ENCODE measurements at places on chromosomes 7 and 10.

DNA sequence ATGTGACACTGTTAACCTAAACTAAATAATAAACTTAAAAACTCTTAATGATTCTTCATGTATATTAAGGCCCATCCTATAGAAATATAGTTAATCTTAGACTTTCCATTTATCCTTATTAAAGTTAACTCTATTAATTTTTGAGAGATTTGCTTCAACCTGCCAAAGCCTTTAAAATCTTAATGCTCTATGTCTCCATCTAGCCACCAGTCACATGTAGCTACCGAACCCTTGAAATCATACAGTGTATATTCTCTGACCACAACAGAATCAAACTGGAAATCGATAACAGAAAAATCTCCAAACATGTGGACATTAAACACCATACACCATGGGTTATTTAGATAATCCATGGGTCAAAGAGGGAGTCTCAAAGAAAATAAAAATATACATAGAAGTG lies 51.9 kb downstream of the ASZ1 start:
- no peak for DNase-seq

- no peak for DNase-seq
These were observed 40.7 kb upstream of the FMC1 start for GRCh38 chr7:139300390-139300789.

GRCh38 chr7:35818513-35818912 lies 17.7 kb downstream of the SEPTIN7 start:
- no peak for DNase-seq

- no peak for DNase-seq
These were observed 25.0 kb downstream of the ZNF487 start for GRCh38 chr10:43461950-43462349.

DNA sequence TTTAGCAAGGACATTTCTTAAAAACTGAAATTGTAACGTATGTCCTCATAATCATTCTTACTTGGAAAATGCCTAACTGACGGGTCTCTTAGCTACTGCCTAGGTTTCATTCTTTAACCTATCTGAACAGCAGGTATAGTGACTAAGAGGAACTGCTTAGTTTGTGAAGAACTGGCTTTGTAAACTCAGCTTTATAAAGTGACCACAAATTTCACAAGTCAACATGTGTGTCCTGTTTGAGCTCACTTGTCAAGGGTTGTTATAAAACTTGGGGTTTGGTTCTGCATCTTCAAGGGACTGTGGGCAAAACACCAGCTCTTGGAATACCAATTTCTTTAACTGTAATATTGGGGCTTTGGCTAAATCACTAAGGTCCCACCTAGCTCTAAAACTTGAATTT lies 32.2 kb downstream of the MRPS33 start:
- DNase-seq: no peak

- no peak for DNase-seq
These were observed 276.5 kb upstream of the SMIM30 start for GRCh38 chr7:113394856-113395255.

- no peak for DNase-seq
These were observed 32.7 kb downstream of the TSPAN15 start for GRCh38 chr10:69483963-69484362.

DNA sequence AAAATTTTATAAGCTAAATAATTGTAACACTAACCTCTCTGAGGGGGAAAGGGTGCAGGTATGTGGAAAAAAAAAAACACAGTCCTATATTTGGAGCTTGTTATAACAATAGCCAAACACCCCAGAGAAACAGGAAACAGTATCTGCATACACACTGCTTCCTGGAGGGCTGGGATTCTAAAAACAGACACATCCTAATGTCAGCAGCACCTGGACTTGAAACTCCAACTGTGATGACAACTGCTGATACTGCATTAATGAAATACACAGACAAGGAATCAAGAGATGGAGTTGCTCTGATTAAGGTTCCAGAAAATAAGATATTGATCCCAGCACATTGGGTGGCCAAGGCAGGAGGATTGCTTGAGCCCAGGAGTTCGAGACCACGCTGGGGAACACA lies 9.3 kb downstream of the DAGLB start:
- DNase-seq: no peak

DNA sequence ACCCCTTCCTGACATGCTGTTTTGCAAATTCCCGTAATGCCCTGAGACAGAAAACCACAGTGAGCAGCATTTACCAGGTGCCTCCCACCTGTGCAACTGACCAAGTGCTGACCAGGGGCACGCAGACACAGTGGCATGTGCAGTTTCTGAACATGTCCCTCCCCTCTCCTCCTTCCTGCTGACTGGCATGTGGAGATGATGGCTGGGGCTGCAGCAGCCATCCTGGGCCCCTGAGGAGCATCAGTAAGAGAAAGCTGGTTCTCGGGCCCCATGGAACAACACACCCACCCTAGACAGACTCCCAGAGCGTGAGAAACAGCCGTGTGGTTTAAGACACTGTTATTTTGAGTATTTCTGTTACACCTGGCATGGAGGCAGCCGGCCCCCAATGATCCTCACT lies 66.2 kb upstream of the PDGFA start:
- DNase-seq: no peak

GRCh38 chr7:71429083-71429482 lies 297.1 kb downstream of the GALNT17 start:
- DNase-seq: no peak

- no peak for DNase-seq
These were observed 1.4 kb downstream of the ATRNL1 start for GRCh38 chr10:115094416-115095140.

DNA sequence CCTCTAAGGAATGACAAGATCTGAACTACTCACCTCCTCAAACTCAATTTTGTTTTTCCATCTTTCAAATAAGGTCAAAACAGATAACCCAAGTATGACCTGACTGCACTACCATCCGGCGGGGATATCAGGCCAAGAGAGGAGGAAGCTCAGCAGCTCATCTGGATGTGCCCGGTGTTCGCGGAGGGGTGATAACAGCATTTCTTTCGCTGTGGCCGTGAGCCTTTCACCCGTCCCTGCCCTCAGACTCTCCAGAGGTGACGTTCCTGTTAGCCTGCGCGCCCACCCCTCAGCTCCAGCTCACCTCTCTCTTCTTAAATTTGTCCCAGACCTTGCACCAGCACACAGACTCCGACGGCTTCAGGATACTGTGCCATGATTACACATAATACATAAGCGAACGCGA lies 526 bp downstream of the ZNF248 start:
- no peak for DNase-seq

DNA sequence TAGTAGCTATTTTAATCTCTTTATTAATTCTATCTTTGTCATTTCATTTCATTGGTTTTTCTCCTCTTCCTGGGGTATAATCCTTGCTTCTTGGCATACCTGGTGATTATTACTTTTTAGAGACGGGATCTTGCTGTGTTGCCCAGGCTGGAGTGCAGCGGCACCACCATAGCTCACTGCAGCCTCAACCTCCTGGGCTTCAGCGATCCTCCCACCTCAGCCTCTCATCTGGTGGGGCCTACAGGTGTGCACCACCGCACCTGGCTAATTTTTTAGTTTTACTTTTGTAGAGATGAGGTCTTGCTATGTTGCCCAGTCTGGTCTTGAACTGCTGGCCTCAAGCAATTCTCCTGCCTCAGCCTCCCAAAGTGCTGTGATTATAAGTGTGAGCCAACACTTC lies 22.0 kb upstream of the OCM2 start:
- no peak for DNase-seq

DNA sequence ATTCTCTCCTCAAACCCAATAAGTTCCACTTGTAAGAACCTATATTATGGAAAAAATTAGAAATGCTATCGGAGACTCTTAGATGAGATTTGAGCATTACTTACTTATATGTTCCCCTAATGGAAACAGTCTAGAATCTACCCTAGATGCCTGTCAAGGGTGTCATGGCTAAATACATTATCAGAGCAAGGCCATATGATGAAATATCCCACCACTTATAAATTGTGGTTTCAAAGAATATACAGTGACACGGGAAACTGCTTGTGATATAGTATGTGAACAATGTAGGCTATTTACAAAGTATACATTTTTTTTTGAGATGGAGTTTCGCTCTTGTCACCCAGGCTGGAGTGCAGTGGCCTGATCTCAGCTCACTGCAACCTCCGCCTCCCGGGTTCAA lies 46.3 kb upstream of the CTBP2 start:
- DNase-seq: no peak

DNA sequence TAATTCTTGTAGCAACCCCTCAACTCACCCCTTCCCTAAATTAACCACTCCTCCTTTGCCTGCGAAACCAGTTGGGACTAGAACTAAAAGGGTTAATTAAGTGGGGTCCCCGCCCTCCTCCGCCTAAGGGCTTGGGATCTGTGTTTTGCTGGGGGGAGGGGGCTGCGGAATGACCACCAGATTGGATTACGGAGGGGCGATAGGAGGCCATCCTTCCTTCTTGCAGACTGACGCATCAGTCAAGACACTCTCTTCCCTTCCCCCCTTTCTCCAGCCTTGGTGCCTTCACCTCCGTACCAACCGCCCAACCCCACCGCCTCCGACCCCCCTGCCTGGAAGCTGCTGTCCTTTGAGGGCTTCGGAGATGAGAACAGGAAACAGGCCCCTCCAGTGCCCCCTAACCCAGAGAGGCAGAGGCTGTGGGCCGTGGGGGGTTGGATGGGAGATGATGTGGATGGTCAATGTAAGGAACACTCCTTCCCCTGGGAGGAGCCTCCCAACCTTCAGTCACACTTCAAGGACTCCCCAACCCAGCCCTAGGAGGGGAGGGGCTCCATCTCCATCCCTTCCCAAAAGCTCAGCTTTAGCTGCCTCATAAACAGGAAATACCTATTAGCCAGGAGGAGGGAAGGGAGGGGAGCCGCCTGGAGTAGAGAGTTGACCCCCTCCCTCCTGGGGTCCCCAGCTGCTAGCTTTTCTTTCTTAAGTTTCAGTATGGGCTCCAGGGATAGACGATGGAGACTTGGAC lies 997 bp upstream of the LDB1 start:
- no peak for DNase-seq

DNA sequence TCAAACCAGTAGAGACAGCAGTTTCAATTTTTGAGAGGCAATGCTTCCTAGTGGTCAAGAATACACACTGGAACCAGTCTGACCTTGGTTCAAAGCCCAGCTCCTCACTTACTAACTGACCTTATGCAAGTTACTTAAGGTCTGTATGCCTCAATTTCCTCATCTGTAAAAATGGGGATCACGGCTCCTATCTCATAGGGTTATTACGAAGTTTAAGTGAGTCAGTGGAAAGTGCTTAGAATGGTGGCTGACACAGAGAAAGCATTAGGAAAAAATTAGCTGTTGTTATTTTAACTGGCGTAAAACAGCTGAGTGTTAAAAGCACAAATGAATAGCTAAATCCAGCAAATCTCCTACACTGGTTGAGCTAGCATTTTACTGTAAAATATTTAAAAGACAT lies 162.4 kb upstream of the LAMB4 start:
- DNase-seq: no peak

- DNase-seq: no peak
These were observed 52.7 kb downstream of the HIPK2 start for GRCh38 chr7:139725077-139725476.

- no peak for DNase-seq
These were observed 17.1 kb downstream of the ZNF485 start for GRCh38 chr10:43623351-43623750.

GRCh38 chr10:103241262-103242011 lies 4.2 kb upstream of the RPEL1 start:
- DNase-seq: no peak

- DNase-seq: no peak
These were observed at the start of gene MACROH2A2 for GRCh38 chr10:70052462-70053217. Gene MACROH2A2 (plus strand): TSS chr10:70052846. CDS start chr10:70075659, 22,813 bp downstream.

DNA sequence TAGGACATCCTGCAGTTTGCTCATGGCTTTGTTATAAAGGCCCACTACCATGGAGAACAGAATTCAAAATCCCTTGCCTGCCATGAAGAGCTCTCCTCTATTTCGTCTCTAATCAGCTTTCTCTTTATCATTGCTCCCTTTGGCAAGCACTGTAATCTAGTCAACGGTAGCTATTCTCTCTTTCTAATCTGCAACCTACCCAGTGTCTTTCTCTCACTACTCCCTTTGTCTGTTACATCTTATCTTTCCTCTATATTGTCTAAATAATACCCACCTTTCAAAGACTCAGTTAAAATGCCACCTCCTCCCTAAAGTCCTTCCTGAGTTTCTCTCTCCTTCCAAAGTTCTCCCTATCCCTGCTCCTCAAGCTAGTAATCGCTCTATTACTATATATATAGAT lies 108.1 kb downstream of the FZD1 start:
- no peak for DNase-seq

- DNase-seq: no peak
These were observed 47.1 kb downstream of the SYPL1 start for GRCh38 chr7:106064771-106065574.

DNA sequence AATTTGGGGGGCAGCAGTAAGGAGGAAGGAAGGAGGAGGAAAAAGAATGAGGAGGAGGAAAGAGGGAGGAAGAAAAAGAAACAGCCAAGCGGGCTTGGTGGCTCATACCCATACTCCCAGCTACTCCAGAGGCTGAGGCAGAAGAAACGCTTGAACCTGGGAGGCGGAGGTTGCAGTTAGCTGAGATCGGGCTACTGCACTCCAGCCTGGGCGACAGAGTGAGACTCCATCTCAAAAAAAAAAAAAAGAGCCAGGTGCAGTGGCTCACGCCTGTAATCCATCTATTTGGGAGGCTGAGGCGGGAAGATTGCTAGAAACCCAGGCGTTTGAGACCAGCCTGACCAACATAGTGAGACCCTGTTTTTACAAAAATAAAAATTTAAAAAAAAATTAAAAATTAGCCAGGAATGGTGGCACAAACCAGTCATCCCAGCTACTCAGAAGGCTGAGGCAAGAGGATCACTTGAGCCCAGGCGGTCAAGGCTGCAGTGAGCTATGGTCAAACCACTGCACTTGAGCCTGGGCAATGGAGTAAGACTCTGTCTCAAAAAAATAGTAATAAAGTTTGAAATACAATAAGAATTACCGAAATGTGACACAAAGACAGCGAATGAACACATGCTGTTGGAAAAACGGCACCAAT lies 14.1 kb upstream of the CRCP start:
- no peak for DNase-seq

GRCh38 chr10:29619241-29619669 lies 15.5 kb downstream of the SVIL start:
- DNase-seq: no peak

DNA sequence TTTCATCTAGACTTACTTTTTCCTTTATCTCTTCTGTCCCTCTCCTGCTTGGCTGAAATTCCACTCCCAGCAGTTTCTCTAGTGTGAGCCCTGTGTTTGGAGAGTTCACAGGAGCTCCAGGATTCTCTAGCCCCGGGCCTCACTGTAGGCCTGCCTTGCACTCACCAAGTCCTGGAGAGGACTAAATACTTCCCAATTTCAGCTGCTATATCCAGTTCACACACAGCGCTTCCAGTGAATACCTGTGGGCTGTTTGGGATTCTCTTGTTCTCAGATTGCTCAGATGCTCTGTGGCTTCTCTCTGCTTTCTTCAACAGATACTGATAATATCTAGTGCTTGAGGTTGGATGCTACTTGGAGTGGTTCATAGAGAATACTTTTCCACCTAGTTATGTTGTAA lies 46.0 kb downstream of the MINPP1 start:
- no peak for DNase-seq

GRCh38 chr10:102504179-102504975 lies 605 bp downstream of the SUFU start:
- DNase-seq: peak; percentile 16

Measured in stimulated activated naive CD4-positive, alpha-beta T cell treated with Interleukin-2 at 50 U/mL for 16 hours (primary cell).